ENCODE measurements at places on chromosomes 7 and 10.
A peak's percentile ranks its signal among the peaks of the same experiment; 100 is the strongest.

- DNase-seq, result peak; percentile 45
Observed at GRCh38 chr10:97731346-97732051, 5.4 kb upstream of the ZFYVE27 start.

- DNase-seq, result no peak
Observed at GRCh38 chr7:149715476-149715875, 57.9 kb downstream of the ZNF467 start.

DNA sequence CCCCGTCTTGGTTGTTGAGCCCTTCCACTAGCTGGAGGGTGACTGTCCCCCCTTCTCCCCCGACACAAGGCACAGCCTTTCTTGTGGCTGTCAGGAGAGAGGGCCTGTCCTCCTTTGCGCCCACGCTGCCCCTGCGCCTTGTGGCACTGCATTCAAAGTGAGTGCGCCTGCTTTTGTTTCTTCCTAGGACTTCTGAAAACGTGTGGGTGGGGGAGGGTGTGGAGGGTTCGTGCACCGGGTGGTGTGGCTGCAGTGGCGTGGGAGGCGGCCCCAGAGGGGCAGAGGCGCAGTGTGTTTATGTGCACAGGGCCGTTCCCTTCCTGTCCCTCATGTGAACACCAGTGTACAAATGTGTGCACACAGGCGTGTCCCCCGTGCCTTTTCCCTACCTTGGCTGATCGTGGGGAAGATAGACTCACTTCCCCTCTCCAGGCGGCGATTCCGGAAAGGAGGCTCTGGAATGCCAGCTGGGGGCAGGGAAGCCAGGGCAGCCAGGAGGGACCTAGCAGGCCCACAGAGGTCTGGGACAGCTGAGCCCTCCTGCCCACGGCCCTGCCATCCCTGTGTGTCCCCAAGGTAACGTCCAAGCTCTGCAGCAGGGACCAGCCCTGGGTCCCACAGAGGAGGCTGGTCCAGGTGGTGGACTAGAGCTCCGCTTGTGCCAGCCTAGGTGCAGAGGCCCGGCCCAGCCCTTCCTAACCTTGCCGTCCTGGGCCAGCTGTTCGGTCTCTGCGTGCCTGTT lies 88.8 kb downstream of the LHPP start:
- DNase-seq, result no peak

DNA sequence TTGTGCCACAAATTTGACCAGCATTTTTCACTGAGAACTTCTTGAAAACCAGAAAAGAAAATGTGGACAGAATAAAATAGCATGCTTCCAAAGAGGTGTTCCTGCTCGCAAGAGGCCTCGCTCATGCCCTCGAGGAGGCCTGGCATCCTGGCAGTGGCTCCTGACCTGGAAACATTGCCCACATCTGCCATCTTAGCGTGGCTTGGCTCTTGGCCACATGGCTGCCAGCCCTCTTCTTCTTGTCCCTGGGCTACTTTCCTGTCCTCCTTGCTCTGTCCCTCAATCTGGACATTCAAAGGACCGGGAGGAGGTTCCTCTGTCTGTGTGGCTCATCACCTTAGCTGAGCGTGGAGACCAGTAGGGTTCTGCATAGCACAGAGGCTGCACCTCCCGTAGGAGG lies 131.6 kb upstream of the TMEM72 start:
- no peak for DNase-seq

DNA sequence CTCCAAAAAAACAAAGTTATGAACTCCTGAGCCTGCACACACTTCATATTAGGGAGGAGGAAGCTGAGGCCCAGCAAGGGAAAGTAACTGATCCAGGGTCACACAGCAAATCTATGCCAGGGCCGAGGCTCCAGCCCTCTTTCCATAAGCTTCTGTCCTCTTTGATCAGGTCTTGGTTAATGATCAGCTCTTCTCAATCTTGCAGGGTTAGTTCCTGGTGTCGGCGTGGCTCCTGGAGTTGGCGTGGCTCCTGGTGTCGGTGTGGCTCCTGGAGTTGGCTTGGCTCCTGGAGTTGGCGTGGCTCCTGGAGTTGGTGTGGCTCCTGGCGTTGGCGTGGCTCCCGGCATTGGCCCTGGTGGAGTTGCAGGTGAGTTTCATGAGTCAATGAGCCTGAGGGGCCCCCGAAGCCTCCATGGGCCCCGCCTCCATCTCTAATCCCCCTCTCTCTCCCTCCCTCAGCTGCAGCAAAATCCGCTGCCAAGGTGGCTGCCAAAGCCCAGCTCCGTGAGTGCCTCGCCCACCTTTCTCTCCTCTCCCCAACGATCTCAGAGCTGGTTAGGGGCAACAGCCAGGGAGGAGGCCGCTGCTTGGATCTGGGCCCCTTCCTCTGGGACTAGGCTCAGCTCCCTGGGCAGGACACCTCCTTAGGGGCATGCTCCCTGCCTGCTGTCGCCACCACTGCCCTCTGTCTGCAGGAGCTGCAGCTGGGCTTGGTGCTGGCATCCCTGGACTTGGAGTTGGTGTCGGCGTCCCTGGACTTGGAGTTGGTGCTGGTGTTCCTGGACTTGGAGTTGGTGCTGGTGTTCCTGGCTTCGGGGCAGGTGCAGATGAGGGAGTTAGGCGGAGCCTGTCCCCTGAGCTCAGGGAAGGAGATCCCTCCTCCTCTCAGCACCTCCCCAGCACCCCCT lies 23.7 kb upstream of the LIMK1 start:
- DNase-seq, result no peak

- peak; percentile 3 for DNase-seq
Observed at GRCh38 chr7:39414224-39415035, 151.8 kb upstream of the YAE1 start.

- DNase-seq, result no peak
Observed at GRCh38 chr7:155863721-155864151, 51.5 kb upstream of the SHH start.
